Activated CD4-positive, alpha-beta T cell treated with anti-CD3 and anti-CD28 coated beads, Interleukin-2, amount 10 ng/mL, durations not matched to agents 24 days and 14 days (primary cell): ENCODE measurements at places on chromosomes 2 and 18. TPM values are rescaled to one million over a fixed set of nuclear protein-coding genes. Genes with fewer than 3 reads are reported as not detected.

MAPK4 gene
- not detected in 2 replicates for total RNA-seq

CLIP4 gene
- 23.6 and 24.1 TPM in 2 replicates for total RNA-seq

LAMA3 gene
- not detected in 2 replicates for total RNA-seq

CASP8 gene
- 38.2 and 39.8 TPM in 2 replicates for total RNA-seq

PJVK gene
- 2.0 and 2.3 TPM in 2 replicates for total RNA-seq

VIT gene
- not detected in 2 replicates for total RNA-seq

FAM110C gene
- total RNA-seq, result 0.33 and 0.47 TPM in 2 replicates

TTC27 gene
- 40.8 and 46.8 TPM in 2 replicates for total RNA-seq

CYTIP gene
- 320 and 321 TPM in 2 replicates for total RNA-seq

DYSF gene
- 0.36 TPM in 1 of 2 replicates, not detected in the other for total RNA-seq

G6PC2 gene
- not detected in 2 replicates for total RNA-seq

FBLN7 gene
- total RNA-seq, result 26.8 and 28.7 TPM in 2 replicates

PROKR1 gene
- not detected in 2 replicates for total RNA-seq

ZRANB3 gene
- 6.8 and 9.2 TPM in 2 replicates for total RNA-seq

CABLES1 gene
- total RNA-seq, result 5.7 and 6.4 TPM in 2 replicates

WIPF1 gene
- total RNA-seq, result 280 and 287 TPM in 2 replicates

DSG2 gene
- total RNA-seq, result 0.33 and 0.47 TPM in 2 replicates

RSAD2 gene
- total RNA-seq, result 2.0 and 2.4 TPM in 2 replicates

POTEF gene
- total RNA-seq, result not detected in 2 replicates

RFTN2 gene
- not detected in 2 replicates for total RNA-seq

GCG gene
- not detected in 2 replicates for total RNA-seq

KCNE4 gene
- total RNA-seq, result not detected in 2 replicates

DSG1 gene
- not detected in 2 replicates for total RNA-seq

FOXI3 gene
- not detected in 2 replicates for total RNA-seq

ADGRF3 gene
- 3.4 and 3.5 TPM in 2 replicates for total RNA-seq

TRIM43 gene
- total RNA-seq, result not detected in 2 replicates

HMSD gene
- 16.8 and 25.0 TPM in 2 replicates for total RNA-seq

ADNP2 gene
- total RNA-seq, result 29.3 and 29.8 TPM in 2 replicates

CYS1 gene
- total RNA-seq, result 0.24 and 0.63 TPM in 2 replicates

SCYGR2 gene
- not detected in 2 replicates for total RNA-seq

ERFE gene
- total RNA-seq, result 0.24 and 0.37 TPM in 2 replicates

SLC4A3 gene
- total RNA-seq, result 0.12 TPM in 1 of 2 replicates, not detected in the other

ANKRD30BL gene
- total RNA-seq, result not detected in 2 replicates

SLC35F5 gene
- total RNA-seq, result 24.1 and 25.1 TPM in 2 replicates

TRABD2A gene
- total RNA-seq, result 56.3 and 59.6 TPM in 2 replicates

BOLL gene
- not detected in 2 replicates for total RNA-seq

PTRHD1 gene
- total RNA-seq, result 21.7 and 22.2 TPM in 2 replicates

AKAIN1 gene
- total RNA-seq, result not detected in 2 replicates

FBXO41 gene
- 32.2 and 33.8 TPM in 2 replicates for total RNA-seq

IL36RN gene
- total RNA-seq, result not detected in 2 replicates

DSG4 gene
- total RNA-seq, result not detected in 2 replicates

SAP130 gene
- total RNA-seq, result 29.8 and 32.0 TPM in 2 replicates

DNAJC5G gene
- not detected in 2 replicates for total RNA-seq

CNGA3 gene
- total RNA-seq, result not detected in 2 replicates

REG1B gene
- not detected in 2 replicates for total RNA-seq

SERPINB7 gene
- not detected in 2 replicates for total RNA-seq

CBLN2 gene
- total RNA-seq, result not detected in 2 replicates

MAL gene
- 166 and 167 TPM in 2 replicates for total RNA-seq

EVA1A gene
- not detected in 2 replicates for total RNA-seq

MEP1B gene
- total RNA-seq, result not detected in 2 replicates

TGOLN2 gene
- total RNA-seq, result 89.6 and 94.1 TPM in 2 replicates

COL6A3 gene
- total RNA-seq, result 27.6 and 28.7 TPM in 2 replicates

SCYGR4 gene
- total RNA-seq, result not detected in 2 replicates
